ENCODE measurements at places on chromosomes 5 and 9.

DNA sequence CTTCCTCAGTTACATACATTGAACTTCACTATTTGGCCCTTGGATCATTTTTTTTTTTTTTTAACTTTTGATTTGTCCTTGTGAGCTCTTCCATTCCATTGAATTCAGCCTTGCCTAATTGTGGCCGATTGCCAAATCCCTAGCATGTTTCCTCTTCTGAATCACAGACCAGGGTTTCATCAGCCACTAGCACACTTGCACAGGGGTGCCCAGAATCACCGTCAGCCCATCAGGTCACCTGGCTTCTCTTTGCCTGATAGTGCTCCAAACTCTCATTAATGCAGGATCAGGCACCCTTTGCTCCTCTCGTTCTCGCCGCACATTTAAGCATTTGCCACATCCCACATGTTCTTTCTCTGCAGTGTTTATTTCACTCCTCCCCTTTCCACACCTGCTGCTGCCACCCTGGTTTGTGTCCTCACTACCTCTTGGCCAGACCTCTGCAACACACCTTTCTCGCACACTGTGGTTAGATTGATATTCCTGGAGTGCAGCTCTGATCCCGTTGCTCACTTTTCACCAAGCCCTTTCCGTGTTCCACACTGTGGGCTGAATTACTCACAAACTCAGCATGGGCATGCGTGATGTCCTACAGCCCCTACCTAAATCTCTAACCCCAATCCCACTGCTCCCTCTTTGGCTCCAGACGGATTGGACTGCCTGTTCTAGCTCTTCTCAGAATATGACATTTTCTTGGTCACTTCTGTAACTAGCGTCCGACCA is 9.8 kb downstream of the PIK3R1 start:
- no peak for DNase-seq

- DNase-seq = no peak
Observed at GRCh38 chr9:112355427-112355897, 22.0 kb upstream of the PTBP3 start.

DNA sequence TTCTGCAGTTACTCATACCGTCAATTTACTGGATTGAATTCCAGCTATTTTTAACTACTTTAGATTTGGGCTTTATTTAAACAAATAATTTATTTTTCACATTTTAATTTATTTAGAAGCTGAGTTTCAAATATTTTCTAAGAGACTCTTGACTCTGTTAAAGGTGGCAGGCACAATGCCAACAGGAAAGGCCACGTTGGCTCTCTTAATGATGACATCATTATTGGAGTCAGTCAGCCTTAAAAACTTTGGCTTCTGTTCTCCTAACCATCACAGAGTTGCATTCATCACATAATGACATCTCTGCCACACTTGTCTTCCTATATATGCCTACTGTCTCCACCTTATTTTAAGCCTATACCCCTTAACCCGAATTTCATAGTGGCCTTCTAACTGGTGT is 172.3 kb upstream of the PLPPR1 start:
- no peak for DNase-seq

- DNase-seq = no peak
Observed at GRCh38 chr9:131609099-131609830, 63.9 kb downstream of the PRRT1B start.

- DNase-seq = no peak
Observed at GRCh38 chr5:22249209-22249729, 603.9 kb downstream of the CDH12 start.

DNA sequence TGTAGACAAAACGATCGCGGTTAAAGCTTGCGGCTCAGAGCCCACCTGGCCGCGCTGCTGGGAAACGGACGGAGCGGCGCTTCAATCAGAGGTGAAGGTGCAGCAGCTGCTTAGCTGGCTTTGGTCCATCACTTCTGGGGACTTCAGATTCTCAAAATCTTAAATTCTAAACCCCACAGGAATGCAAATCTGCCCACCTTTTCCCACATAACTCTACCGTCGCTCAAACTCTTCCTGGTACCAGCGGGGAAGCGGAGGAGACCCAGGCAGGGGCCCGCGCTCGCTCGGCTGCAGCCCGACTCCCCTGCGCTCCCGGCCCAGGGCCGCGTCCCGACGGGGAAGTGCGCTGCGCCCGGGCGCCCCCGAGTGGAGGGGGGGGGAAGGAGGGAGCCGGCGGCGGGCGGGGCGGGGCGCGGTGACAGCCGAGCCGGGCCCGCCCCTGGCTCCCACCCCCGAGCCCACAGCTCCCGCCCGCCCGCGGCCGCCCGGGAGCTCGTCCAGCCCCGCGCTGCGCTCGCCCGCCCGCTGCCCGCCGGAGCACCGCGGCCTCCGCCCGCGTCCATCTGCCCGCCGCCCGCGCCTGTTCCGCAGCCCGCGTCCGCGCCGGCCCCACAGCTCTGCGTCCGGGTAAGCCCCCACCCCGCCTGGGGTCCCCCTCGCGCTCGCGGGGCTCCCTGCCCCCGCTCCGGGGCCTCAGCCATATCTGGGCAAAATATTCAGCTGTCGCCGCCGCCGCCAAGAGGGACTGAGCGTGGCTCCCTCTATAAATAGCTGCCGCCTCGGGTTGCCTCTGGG is at the start of gene TMOD1:
Gene TMOD1 (plus strand): TSS at position 490 of the 795 bp plus-strand sequence. CDS start 22,523 bp downstream, outside the sequence.
- DNase-seq = peak; percentile 23

GRCh38 chr5:66856041-66856805 is 260.0 kb downstream of the MAST4 start:
- no peak for DNase-seq

GRCh38 chr5:44486591-44486990 is 97.4 kb upstream of the FGF10 start:
- no peak for DNase-seq

GRCh38 chr5:117590944-117591343 is 1016.3 kb upstream of the SEMA6A start:
- no peak for DNase-seq

- DNase-seq = peak; percentile 42
Observed at GRCh38 chr5:95631991-95632675, 12.2 kb downstream of the GPR150 start.

DNA sequence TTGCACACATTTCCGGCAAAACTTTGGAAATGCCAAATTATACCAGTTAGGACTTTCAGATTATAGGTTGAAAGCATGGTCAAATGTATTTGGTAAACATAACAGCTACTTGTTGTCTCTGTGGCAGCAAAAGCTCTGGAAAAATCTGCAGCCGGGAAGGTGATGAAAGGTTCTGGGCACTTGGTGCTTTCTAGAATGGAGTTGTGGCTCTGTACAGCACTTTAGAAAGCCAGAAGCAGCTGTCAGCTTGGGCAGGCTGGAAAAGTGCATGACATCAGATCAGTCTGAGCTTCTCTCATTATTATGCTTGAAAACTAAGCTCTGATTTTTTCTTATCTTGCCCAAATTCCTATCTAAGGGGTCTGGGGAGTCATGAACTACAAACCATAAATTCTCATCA is 118.6 kb upstream of the MAST4 start:
- no peak for DNase-seq

DNA sequence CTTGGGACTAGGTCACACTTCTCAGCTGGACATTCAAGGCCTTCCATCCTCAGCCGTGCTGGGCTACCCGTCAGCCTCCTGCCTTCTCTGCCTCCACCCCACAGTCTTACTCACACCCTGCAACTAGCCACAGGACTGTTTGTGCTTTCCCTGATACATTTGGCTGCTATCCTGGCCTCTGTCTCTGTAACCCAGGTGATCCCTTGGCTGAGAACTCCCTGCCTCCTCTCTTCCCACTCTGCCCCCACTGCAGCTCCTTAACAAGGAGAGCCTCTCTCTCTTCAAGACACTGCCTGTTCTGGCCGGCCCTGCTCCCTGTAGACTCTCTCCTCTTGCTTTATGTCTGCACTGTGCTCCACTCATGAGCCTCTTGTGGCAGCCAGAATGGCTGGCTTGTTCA is 120.6 kb downstream of the MSX2 start:
- no peak for DNase-seq

Data from activated CD8-positive, alpha-beta memory T cell treated with anti-CD3 and anti-CD28 coated beads for 48 hours (primary cell).